ENCODE measurements at places on chromosomes 12 and 14. TPM values are rescaled to one million over a fixed set of nuclear protein-coding genes. Genes with fewer than 3 reads are reported as not detected.

The DHRS2 gene
- 0.31 TPM for total RNA-seq

The MMP17 gene
- 25.9 TPM for total RNA-seq

The HEBP1 gene
- total RNA-seq = 2.2 TPM

The PTPRB gene
- 8.7 TPM for total RNA-seq
